ENCODE measurements at places on chromosomes 16 and 17.
A peak's percentile ranks its signal among the peaks of the same experiment; 100 is the strongest.

DNA sequence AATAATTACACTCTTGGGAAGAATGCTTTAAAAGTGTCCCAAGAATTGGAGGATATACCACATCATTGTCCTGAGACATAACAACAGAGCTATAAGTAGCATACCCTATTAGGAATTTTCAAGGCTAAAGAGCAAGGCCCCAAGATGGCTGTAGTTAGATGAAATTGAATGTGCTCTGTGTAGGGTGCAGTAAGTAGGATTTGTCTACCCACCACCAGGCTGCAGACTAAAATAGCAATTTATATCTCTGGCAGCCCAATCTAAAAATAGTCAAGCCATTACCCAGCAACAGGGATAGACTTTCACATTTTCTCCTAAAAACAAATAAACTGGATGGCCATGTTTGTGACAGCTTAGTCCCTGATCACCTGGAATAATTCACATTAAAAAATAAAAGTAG, 5.6 kb downstream of the MMD start:
- no peak for DNase-seq

DNA sequence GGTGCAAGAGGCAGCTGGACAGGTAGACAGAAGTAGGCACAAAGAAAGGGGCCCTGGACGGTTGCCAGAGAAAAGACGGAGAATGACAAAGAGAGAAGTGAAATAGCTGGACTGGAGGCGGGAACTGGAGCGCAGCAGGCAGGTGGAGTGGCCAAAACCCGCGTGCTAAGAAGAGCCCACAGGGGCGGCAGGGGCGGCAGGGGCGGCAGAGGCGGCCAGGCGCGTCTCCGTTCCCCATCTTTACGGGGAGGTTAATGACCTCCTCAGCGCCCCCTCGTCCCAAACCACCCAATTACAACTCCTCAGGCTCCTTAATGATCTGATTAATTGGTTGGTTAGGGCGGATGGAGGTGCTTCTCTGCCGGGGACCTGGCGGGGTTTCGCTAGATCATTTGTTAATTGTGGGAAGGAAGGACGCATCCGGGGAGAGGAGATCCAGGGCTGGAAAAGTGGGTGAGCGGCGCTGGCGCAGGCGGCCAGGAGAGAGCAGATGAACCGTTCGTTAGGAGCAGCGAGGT, 15.4 kb upstream of the HOXB9 start:
- no peak for DNase-seq

DNA sequence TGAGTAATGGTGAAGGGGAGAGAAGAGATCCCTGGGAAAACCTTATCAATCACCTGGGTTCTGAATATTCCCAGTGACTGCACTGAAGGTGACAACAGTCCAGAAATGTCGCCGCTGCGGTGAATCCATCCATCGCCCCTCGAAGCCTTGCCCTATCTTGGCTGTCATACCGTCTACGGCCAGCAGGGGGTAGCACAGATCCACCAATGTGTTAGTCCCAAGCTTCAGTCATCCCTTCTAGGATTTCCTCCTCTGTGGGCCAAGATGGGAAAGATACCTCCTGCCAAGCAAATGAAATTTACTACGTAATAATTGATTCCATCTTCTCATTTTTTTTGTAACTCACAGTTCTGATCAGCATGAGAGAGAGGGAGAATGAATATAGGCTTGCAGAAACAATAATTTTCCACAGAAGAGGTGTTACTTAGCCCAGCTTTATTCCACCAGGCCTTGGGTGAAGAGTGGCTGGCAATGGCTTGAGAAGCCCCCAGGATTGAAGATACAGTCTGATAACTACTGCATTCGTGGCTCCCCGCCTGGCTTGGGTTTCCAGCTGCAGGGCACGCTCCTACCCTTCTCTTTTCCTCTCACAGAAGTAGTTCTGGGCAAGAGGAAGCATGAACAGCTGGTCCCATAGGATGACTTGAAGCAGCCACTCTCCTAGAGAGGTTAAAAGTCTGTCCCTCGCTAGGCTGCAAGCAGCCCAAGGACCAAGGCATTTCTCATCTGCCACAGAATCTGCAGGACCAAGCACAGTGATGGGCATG, 2.6 kb upstream of the FMNL1 start:
- peak; percentile 81 for DNase-seq

GRCh38 chr16:8172551-8172950, 417.8 kb downstream of the TMEM114 start:
- DNase-seq: no peak

- DNase-seq: no peak
Observed at GRCh38 chr16:85541980-85542900, 70.9 kb upstream of the GSE1 start.

Measured in stimulated activated CD4-positive, alpha-beta T cell treated with anti-CD3 and anti-CD28 coated beads, Interleukin-15, amount 100 ng/mL, for 48 hours (primary cell).